ENCODE measurements at places on chromosomes 2 and 18.

- no peak for DNase-seq
Observed at GRCh38 chr2:148939271-148939670, 64.2 kb downstream of the KIF5C start.

GRCh38 chr18:28439870-28440269, 262.9 kb upstream of the CDH2 start:
- no peak for DNase-seq

DNA sequence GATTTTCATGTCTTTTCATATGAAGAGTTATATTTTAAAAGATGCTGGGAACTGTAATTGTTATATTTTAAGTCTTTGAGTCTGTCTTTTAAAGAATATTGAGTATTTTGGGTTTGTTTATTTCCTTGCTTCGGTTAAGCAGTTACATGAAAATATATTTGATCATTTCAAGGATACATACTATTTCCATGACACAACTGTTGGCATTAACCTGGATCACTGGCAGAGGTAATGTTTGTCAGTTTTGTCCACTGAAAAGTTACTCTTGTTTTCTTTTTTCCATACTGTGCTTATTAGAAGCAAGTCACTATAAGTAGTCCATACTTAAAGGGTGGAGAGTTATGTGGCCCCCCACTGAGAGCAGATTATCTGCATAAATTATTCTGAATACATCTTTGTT, 1142.0 kb upstream of the TMEFF2 start:
- DNase-seq, result no peak

GRCh38 chr2:109613081-109613921, 465 bp downstream of the SEPTIN10 start:
- no peak for DNase-seq

- DNase-seq, result no peak
Observed at GRCh38 chr2:20916604-20917286, 93.8 kb upstream of the LDAH start.

Data from stimulated activated CD4-positive, alpha-beta T cell treated with anti-CD3 and anti-CD28 coated beads, Interleukin-1b, Interleukin-23, amount 100 ng/mL, for 1 hour (primary cell).